ENCODE measurements at places on chromosomes 7 and 10.

DNA sequence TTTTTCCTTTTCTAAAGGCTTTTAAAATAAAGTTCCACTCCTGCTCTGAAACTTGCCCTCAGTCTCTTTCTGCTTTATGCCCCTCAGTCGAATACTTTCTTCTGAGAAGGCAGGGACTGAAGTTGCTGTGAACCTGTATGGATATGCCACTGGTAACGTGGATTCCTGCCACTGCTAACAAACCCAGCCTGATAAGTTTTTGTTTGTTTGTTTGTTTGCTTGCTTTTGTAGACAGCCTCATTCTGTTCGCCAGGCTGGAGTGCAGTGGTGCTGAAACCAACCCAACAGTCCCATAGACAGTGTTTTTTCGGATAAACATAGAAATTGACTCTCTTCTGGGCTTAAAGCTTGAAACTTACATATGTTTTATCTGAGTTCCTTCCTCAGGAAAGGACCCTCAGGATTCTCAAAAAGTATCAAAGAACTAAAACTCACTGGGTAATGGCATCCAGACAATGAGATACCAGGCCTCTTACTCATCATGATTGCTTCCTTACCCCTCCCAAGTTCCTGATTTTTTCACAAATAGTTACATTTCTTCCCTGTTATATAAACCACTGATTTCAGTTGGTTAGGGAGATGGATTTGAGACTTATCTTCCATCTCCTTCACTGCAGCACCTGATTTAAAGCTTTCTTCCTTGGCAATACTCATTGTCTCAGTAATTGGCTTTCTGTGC is 273.6 kb downstream of the SDHAF3 start:
- no peak for DNase-seq

- DNase-seq, result no peak
Observed at GRCh38 chr10:68462536-68462935, 9.2 kb downstream of the DNA2 start.

DNA sequence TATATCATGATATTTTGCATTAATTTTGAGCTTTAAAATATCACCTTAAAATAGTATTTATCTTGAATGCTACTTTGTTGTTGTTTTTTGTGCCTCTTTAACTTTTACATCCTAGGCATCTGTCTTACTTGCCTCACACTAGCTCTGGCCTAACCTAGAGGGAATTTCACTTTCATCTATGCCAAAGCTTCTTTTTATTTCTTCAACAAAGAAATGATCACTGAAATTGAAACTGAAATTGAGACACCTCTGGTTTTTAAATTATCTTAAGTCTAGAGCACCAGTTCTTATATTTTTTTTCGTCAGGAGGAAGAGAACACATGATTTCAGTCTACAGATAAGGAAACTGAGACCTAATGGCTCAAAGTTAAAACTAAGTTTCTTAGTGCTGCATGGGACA is 3.5 kb upstream of the SCIN start:
- no peak for DNase-seq

- DNase-seq, result no peak
Observed at GRCh38 chr10:71205468-71205867, 6.9 kb upstream of the UNC5B start.

GRCh38 chr10:12981570-12981969 is 19.9 kb downstream of the CCDC3 start:
- DNase-seq, result no peak

- DNase-seq, result no peak
Observed at GRCh38 chr7:150954201-150954985, 23.7 kb downstream of the KCNH2 start.

GRCh38 chr10:2246747-2247146 is 509.4 kb upstream of the ADARB2 start:
- DNase-seq, result no peak

DNA sequence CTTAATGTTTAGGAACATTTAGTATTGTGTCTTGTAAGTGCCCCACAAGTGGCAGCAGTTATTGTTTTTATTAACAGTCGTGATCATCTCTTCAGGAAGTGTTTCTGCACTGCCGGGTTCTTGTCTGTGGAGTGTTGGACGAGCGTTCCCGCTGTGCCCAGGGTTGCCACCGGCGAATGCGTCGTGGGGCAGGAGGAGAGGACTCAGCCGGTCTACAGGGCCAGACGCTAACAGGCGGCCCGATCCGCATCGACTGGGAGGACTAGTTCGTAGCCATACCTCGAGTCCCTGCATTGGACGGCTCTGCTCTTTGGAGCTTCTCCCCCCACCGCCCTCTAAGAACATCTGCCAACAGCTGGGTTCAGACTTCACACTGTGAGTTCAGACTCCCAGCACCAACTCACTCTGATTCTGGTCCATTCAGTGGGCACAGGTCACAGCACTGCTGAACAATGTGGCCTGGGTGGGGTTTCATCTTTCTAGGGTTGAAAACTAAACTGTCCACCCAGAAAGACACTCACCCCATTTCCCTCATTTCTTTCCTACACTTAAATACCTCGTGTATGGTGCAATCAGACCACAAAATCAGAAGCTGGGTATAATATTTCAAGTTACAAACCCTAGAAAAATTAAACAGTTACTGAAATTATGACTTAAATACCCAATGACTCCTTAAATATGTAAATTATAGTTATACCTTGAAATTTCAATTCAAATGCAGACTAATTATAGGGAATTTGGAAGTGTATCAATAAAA is 22.2 kb downstream of the PLA2G12B start:
- no peak for DNase-seq

DNA sequence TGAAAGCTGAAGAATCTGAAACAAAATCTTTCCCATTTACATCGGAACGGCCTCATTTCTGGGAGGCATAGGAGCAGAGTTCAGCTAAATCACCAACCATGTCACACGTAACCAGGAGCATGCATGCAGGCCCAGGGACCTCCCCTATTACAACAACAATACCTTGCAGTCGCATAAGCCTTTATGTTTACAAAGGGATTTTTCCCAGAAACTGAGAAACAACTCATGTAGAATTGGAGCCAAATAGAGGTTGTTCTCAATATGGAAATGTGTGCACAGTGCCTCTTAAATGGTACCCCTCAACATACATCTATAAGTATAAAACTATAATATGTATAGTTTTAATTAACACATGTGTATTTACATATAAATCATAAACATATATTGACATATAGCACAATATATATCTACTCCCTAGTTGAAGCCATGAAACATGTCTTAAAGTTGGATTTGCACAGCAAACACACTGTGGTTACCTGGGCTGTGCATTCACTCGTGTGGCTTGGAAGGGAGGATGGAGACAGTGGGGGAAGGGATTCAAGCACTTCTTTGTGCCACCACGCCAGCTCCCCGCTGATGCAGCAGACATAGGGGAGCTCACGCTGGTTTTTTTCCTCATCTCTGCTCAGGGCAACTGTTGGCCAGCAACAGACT is 35.0 kb upstream of the DGKI start:
- no peak for DNase-seq

- no peak for DNase-seq
Observed at GRCh38 chr10:60480865-60481563, 91.3 kb upstream of the ANK3 start.

DNA sequence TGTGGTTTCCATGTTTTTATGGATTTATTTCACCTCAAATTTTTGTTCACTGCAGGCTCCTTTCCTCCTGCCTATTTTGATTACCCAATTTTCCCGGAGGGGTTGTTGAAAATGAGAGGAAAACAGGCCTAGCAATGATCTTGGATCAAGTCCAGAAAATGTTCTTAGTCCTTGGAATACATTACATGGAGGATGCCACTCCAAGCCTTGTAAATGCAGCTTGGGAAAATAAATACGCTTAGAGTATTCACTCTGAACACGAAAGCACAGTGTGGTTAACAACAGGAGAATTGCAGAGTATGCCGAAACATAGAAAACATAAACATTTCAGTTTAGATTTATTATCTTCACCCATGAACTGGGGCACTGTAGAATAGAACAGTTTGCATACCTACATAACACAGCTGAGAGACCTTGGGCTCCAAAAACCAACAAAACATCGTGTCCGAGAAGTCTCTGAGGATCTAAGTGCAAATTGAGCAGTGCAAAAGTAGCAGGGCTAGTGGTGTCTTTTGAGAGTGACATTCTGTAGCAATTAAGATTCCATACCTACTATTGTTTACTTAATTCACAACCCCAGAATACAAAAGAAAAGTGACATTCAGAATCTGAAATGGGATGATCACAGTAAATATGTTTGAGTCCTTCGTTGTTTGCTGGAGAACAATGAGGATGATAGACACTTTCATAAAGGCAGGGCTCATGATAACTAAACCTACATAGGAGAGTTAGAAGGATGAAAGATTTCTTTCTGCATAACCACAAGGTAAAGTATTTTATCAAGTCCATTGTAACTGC is 7.6 kb upstream of the CD36 start:
- no peak for DNase-seq

DNA sequence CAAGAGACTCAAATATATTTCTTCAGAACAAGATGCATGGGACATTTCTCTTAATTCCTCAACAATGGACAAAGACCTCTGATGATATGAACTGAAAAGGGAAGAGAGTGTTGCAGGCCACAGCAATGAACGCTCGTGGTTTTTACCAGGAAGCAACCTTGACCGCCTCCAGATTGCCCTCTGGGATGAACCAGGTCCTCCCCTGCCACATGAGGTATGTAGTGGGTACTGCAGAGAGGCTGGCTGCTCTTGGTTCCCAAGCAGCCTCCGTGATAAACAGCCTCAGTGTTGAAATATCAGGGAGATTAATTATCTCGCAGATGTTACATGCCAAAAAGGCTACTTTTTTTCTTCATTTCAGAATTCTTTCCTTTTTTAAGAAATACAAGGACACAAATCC is 338.8 kb downstream of the ELMO1 start:
- DNase-seq, result no peak

- DNase-seq, result no peak
Observed at GRCh38 chr7:146331369-146331768, 214.8 kb downstream of the CNTNAP2 start.

GRCh38 chr10:97991871-97992270 is 38.5 kb downstream of the CRTAC1 start:
- DNase-seq, result no peak

GRCh38 chr7:101912716-101913110 is 95.3 kb downstream of the CUX1 start:
- DNase-seq, result no peak

- DNase-seq, result peak; percentile 48
Observed at GRCh38 chr7:74449809-74450397, 3.8 kb upstream of the GTF2IRD1 start.

DNA sequence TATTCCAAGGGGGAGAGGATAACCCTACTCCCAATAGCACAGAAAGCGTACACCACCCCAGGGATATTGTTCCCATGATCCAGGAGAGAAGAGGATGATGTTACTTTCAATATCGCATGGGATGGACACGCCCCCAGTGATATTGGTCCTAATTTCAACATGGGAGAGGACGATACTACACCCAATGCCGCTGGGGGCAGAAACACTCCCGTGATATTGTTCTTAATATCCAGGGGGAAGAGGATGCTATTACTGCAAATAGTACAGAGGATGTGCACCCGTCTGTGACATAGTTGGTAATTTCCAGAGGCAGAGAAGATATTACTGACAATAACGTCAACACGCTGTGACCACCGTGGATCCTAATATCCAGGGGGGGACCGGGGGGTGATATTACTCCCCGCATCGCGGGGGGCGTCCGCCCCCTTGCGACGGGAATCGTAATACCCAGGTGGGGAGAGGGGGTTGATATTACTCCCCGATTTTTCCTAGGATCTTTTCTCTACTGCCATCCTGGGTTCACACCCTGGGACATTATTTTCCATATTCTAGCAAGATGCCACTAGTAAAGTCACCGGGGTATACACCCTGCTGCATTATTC is 16.6 kb downstream of the MEIG1 start:
- DNase-seq, result no peak

DNA sequence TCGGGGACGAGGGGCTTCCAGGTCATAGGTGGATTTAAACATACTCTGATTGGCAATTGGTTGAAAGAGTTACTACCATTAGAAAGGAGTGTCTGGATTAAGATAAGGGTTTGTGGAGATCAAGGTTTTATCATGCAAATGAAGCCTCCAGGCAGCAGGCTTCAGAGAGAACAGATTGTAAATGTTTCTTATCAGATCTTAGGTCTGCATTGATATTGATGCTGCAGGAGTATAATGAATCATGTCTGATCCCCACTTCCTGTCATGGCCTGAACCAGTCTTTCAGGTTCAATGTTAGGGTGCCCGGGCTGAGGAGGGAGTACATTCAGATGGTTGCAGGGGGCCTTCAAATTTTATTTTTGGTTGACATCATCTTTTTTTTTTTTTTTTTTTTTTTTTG is 51.4 kb downstream of the SH3PXD2A start:
- DNase-seq, result no peak

DNA sequence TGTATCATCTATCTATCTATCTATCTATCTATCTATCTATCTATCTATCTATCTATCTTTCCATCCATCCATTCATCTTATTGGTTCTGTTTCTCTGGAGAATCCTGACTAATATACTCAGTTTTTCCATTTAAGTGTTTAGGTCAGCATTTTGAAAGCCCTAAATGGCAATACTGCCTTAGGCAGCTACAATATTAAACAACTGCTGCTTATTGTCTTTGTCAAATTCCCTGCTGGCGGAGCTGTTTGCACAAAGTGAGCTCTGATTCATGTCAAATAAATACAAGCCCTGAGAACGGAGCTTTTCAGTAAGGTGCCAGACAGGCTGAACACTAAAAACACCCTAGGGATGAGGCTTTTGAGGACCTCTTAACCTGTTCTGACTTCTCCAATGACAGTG is 7.1 kb upstream of the KLHL7 start:
- no peak for DNase-seq

GRCh38 chr10:43865265-43866135 is 216.8 kb upstream of the ZNF32 start:
- DNase-seq, result no peak

DNA sequence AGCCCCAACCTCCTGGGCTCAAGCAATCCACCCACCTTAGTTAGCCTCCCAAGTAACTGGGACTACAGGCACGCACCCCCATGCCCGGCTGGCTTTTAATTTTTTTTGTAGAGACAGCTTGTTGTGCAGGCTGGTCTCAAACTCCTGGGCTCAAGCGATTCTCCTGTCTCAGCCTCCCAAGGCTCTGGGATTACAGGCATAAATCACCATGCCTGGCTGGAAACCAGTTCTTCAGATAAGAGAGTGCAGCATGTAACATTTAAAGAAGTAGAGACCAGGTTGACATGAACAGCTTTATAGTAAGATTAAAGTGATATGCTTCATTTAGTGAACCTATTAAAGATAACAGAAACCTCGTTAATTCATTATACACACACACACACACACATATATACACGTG is 167.9 kb upstream of the KAT6B start:
- DNase-seq, result no peak

GRCh38 chr7:156655983-156656382 is 15.4 kb downstream of the RNF32 start:
- DNase-seq, result no peak

GRCh38 chr10:88835910-88836221 is 15.8 kb downstream of the ANKRD22 start:
- no peak for DNase-seq

All from activated naive CD8-positive, alpha-beta T cell treated with anti-CD3 and anti-CD28 coated beads, Interleukin-2, amount 50 U/mL, for 16 hours (primary cell).